Activated naive CD4-positive, alpha-beta T cell treated with Interleukin-2 at 50 U/mL for 16 hours (primary cell): ENCODE measurements at places on chromosomes 2 and 18.

GRCh38 chr2:30661173-30662107 is 145.8 kb downstream of the CAPN13 start:
- no peak for DNase-seq

DNA sequence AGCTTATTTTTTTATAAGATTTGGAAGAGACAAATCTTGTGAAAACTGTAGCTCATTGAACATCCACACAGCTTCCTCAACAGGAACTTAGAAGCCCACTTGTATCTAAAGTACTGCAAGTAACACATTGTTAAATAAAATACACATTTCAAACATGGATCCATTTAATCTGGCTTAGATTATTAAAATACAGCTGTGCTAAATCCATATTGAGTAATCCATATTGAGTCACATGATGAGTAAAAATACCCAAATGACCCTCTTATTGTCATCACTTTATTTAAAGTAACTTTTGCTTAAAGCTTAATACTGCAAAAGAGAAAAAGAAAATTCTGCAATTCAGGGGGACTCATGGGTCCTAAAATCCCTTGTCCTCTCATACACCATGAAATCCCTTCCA is 133.3 kb downstream of the OSR1 start:
- no peak for DNase-seq

GRCh38 chr2:168998609-168999211 is 32.4 kb downstream of the ABCB11 start:
- DNase-seq = no peak

- no peak for DNase-seq
Measured at GRCh38 chr18:63487676-63488075, 10.9 kb downstream of the SERPINB5 start.

- no peak for DNase-seq
Measured at GRCh38 chr2:55114082-55114481, 63.8 kb upstream of the RTN4 start.

DNA sequence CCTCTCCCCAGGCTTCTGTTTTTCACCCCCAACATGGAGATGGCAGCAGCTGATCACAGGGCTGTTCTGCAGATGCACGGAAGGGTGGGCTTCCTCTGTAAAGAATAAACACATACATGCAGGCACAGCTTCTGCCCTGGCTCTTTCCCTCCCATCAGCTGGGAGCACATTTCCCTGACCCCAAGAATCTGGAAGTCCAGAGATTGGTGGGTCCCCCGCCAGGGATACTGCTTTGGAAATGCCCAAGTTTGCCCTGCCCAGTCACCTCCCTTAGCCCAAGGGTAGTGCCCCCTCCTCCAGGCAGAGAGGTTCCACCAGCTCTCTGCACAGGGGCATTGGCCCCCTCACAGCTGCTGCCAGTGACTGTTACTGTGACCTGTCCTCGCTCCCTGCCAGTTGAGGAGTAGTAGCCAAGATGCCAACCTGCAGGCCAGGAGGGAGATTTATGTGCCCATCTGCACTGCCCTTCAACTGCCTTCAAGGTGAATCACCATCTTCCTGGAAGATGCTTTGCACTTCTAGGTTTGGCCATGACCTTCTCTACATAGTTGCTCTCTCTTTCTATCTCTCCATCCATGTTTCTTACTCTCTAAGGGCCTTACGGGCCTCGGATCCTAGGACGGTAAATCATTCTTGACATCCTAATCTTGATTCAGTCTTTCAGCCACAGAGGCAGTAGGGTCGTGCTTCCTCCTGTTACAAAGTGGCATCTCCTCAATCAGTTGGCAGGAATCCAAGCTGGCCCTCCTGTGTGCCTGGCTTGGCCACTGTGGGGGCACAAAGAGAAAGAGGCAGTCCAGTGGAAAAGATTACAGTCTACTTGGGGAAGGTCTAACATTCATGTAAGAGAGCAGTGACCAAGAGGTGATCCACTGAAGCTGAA is 121.8 kb downstream of the CTIF start:
- DNase-seq = no peak

DNA sequence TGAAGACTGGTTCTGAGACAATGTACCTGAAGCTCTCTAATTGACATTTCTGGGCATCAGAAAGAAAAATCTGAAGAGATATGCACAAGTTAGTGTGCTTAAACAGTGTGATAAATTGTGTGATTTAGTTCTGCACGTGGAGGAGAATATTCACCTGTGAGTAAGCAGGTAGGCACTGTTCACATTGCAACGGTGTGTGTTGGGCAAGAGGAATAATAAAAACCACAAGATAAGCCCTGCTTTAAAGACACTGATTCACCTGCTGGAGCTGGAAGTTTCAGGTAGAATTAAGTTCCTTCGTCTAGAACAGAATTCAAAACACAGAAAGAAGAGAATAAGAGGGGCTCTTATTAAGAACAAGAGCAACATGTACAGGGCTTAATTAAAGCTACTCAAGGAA is 864.3 kb upstream of the SOX11 start:
- DNase-seq = no peak

- no peak for DNase-seq
Measured at GRCh38 chr2:71136174-71136573, 5.7 kb downstream of the MPHOSPH10 start.

- no peak for DNase-seq
Measured at GRCh38 chr2:1339388-1340140, 73.7 kb upstream of the TPO start.

- DNase-seq = no peak
Measured at GRCh38 chr2:156125018-156125417, 207.5 kb downstream of the NR4A2 start.

GRCh38 chr2:237639836-237640220 is 12.4 kb downstream of the LRRFIP1 start:
- no peak for DNase-seq

GRCh38 chr2:218861645-218862318 is 2.2 kb downstream of the WNT6 start:
- DNase-seq = no peak

GRCh38 chr18:80056095-80056494 is 21.9 kb downstream of the RBFA start:
- no peak for DNase-seq

GRCh38 chr2:20093263-20094141 is 42.1 kb upstream of the LAPTM4A start:
- no peak for DNase-seq

GRCh38 chr2:188659656-188660406 is 314.3 kb upstream of the COL3A1 start:
- DNase-seq = no peak

DNA sequence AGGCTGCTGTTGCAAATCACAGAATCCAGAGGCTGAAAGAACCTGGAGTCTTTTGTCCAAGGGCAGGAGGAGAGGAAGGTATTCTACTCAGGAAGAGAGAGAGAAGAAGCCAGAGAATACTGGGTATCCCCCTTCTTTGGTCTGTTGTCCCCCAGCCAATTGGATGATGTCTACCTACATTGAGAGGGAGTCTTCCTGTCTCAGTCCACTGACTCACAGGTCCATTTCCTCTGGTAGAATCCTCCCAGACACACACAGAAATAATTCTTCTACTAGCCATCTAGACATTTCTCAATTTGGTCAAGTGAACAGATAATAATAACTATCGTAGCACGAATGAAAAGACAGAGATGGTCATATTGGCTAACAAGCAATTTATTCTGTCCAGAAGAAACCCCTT is 416.4 kb upstream of the UBE2E3 start:
- no peak for DNase-seq

GRCh38 chr2:221549143-221549542 is 23.0 kb downstream of the EPHA4 start:
- DNase-seq = no peak

GRCh38 chr18:45522371-45522770 is 92.9 kb upstream of the SLC14A2 start:
- DNase-seq = no peak

DNA sequence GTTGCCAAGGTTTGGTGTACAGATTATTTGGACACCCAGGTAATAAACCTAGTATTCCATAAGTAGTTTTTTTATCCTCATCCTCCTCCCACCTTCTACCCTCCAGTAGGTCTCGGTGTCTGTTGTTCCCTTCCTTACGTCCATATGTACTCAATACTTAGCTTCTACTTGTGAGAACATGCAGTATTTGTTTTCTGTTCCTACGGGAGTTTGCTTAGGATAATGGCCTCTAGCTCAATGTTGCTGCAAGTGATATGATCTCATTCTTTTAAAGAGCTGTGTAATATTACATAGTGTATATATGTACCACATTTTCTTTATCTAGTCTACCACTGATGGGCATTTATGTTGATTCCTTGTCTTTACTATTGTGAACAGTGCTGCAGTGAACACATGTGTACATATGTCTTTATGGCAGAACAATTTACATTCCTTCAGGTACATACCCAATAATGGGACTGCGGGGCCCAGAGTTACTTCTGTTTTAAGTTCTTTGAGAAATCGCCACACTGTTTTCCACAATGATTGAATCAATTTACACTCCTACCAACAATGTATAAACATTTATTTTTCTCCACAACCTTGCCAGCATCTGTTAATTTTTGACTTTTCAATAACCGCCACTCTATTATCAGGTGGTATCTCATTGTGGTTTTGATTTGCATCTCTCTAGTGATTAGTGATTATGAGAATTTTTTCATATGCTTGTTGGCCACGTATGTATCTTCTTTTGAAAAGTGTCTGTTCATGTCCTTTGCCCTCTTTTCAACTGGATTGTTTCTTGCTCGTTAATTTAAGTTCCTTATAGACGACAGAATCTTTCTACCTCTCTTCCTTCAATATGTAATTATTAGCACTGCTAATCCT is 88.0 kb downstream of the MEMO1 start:
- no peak for DNase-seq

GRCh38 chr2:128379021-128380015 is 60.6 kb upstream of the HS6ST1 start:
- DNase-seq = no peak

- DNase-seq = no peak
Measured at GRCh38 chr18:13973061-13973575, 57.8 kb upstream of the MC2R start.

DNA sequence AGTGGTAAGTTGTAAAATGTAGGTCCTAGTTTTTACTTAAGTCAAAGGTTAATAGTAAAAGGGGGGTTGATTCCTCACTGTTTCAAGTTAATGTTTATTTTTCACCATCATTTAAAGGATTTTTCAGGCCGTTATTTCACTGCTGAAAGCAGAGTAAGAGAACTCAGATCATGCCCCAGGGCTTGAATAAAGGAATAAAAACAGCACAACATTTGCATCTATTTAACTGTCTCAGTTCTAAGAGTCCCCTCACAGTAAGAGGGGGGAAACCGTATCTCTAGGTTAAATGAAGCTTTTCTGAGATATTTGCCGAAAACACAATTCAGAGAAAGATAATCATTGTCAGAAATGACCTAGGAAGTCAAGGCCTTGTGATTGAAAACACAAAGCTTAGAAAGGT is 138.2 kb upstream of the KCTD1 start:
- no peak for DNase-seq

DNA sequence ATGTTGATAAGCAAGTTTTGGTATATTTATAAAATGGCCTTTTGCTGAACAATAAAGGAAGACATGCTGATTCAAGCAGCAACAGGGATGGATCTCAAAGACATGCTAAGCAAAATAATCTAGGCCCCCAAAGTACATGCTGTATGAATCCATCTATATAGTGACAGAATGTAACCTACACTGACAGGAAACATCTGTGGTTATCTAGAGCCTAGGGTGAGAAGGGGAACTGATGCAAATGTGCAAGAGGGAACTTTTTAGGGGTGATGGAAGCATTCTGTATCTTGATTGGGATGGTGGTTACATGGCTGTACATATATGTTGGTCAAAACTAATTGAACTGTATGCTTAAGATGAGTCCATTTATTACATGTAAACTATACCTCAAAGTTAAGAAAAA is 24.2 kb downstream of the CNRIP1 start:
- DNase-seq = no peak

DNA sequence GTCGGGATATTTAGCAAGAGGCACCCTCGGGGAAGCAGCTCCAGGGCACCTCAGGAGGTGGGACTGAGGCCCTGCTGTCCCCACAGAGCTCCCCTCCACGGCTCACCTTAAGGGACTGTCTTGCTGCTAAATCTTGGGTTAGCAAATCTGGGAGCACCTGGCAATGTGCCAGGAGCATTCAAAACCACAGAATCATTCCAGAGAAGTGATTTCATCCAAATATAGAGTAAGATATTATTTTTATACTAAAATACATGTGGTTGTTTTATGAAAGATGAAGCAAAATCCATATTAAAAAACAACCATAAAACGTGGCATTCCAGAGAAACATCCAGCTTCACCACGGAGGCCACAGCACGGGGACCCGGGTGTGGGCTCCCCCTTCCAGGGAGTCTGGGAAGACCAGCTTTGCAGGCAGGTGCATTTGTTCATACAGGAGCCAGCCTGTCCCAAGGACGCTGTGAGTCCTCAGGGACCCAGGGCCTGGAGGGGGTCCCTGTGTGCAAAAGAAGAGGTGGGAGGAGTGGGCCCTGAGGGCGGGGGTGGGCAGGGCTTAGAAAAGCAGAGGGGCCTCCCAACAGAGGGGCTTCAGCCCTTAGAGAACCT is 16.3 kb downstream of the HS1BP3 start:
- DNase-seq = no peak

DNA sequence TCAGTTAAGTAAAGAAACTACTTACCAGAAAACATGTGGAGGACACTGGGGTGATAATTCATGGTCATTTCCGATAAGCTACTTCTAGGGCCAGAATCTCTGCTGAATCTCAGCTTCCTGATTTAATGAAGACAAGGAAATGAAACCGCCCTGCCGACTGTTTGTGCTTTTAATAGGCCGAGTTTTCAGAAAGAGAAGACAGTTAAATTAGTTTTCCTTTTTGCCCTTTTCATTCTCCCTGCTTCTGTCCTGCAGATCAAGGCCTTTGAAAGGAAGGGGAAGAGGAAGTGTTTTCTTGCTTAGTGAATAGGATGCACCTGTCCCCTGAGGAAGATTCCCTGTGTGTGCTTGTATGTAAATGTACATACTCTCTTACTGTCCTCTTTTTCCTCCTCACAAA is 126.6 kb downstream of the SH3RF3 start:
- DNase-seq = no peak

DNA sequence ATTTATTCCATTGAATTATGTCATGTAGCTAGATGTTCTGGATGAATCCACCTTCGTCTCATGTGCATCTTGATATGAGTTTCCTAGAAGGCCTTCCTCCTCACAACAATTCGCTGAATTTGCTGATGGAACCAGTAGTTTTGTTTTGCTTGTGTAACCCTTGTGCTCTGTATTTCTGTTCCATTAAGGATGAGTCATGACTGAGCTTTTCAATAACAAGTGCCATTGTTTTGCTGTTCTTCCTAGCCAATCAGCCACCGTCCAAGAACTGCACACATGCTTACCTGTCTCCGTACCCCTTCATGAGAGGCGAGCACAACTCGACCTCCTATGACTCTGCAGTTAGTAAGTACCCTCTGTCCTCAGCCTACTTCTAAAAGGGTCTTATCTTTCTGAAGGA is 2.3 kb downstream of the TMEM182 start:
- no peak for DNase-seq

- no peak for DNase-seq
Measured at GRCh38 chr18:9019135-9019534, 83.4 kb upstream of the NDUFV2 start.

GRCh38 chr18:4352746-4353551 is 102.2 kb downstream of the DLGAP1 start:
- no peak for DNase-seq
